MV-4-11 (cell line): ENCODE measurements at places on chromosomes 2 and 18.

- no peak for DNase-seq
Measured at GRCh38 chr18:55290898-55291297, 297.1 kb downstream of the TCF4 start.

- DNase-seq, result no peak
Measured at GRCh38 chr2:192828175-192828574, 633.4 kb upstream of the TMEFF2 start.

DNA sequence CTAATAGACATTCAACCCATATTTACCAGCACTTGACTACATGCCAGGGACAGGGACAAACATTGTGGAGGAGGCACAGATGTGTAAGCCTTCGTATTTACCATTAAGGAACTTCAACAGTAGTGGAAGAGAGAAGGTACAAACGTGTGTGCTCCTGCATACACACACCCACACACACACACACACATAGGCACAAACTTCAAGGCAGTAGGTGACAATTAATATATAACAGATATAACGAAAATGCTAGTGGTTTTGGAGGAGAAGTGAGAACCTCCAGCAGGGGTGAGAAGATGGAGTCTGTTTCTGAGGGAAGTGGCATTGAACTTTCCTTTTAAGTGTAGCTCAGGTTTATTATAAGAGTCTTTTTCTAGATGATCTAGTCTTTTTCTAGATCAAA lies 231.1 kb downstream of the SETBP1 start:
- DNase-seq, result no peak

- no peak for DNase-seq
Measured at GRCh38 chr2:15058015-15058720, 425.7 kb downstream of the LRATD1 start.

DNA sequence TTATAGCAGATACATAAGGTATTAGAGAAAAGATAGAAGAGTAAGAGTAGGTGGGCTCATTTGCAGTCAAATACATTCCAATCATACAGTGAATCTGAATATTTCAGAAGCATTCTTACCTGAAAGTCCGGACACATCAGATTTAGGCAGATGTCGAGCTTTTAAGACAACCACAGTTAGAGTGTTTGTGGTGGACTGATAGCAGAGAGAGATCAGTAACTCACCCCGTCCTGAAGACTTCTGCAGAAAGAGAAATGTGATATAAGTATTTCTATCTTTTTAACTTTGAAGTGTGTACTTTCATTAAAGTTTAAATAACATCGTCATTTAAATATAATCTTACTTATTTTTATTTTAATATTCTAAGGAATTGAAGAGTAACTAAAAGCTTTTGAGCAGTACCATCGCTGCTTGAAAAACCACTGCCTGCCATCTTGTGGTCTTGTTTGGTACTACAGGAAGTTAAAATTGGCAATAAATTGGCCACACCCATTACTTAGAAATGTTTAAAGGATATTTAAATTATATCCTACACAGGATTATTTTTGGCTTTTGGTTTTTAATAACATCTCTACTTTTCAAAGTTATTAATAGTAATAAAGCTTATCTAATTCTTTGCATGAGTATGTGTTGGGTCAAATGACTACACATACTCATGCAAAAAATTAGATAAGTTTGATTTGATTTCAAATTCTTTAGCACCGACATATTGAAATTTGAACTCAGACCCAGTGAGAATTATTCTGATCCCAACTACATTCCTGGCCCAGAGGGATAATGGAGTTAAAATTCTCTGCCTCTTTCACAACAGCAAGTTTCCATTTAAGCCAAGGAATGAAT lies 5.5 kb downstream of the SYT4 start:
- no peak for DNase-seq

DNA sequence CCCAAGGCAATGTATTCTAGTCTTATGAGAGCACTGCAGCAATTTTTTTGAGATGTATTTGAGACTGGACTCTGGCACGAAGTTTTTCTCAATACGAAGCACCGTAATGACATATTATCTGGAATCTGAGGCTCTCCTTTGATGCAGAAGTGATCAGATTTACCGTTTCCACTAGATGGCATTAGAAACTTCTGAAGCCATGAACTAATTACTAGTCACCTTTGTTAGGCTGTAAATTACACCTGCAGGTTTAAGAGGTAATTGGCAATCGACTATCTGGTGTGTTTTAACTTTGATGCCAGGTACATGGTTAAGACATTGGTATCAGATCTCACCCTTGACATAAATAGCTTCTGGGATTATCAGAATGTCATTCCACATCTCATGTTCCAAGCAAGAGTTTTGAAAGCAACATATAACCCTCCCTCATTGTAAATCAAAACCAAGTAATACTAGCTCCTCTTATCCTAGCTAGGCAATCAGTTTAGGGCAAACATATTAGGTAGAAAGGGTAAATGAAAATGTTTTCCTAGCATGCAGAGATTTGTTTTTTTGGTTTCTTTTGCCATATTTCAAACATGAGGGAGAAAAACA lies 254.6 kb upstream of the SPRED2 start:
- no peak for DNase-seq

GRCh38 chr2:20446255-20446916 lies 488 bp upstream of the RHOB start:
- no peak for DNase-seq

GRCh38 chr2:229296016-229296415 lies 24.9 kb upstream of the PID1 start:
- peak; percentile 59 for DNase-seq

DNA sequence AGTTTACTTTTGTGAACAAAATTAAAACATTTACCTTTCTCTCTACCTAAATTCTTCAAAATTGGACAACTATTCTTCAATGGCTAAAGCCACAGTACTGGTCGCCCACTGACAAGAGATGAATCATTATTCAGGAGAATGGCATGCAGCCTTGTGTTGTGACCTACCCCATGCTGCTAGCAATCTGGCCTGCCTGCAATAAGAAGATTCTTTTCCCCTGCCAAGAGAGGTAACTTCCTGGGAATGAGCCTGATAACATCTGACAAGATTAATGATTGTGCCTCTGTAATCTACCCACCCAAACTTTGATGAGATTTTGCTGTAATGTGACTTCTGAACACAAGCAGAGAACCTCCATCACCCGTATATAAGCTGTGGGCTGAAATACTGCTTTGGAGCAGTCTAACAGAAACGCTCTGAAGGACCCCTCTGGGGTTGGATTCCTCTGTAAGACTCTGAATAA lies 47.0 kb upstream of the ST3GAL5 start:
- no peak for DNase-seq

- DNase-seq, result no peak
Measured at GRCh38 chr18:2687390-2688001, 32.0 kb downstream of the SMCHD1 start.

GRCh38 chr2:136527560-136527959 lies 237.8 kb upstream of the THSD7B start:
- DNase-seq, result peak; percentile 4
